ENCODE measurements at places on chromosomes 13 and 19. TPM values are rescaled to one million over a fixed set of nuclear protein-coding genes. Genes with fewer than 3 reads are reported as not detected.

Gene THSD1
- total RNA-seq, result 5.3 TPM

Gene SIGLEC9
- 0.07 TPM for total RNA-seq

Gene ZNF540
- 0.05 TPM for total RNA-seq

Gene TMEM145
- total RNA-seq, result 4.2 TPM

Gene CCDC169
- 0.33 TPM for total RNA-seq

Gene OVOL3
- total RNA-seq, result not detected

Gene RHPN2
- 39.3 TPM for total RNA-seq

Gene DPY19L3
- total RNA-seq, result 15.7 TPM

Gene MUC16
- not detected for total RNA-seq

Gene RASIP1
- 0.29 TPM for total RNA-seq

Gene CRB3
- 3.5 TPM for total RNA-seq

Gene APC2
- 1.6 TPM for total RNA-seq

Gene CSNK1G2
- 47.1 TPM for total RNA-seq

Gene KLK2
- total RNA-seq, result not detected

Gene URI1
- total RNA-seq, result 90.1 TPM

Gene TRAPPC6A
- total RNA-seq, result 41.2 TPM

Gene NCCRP1
- 1.4 TPM for total RNA-seq

Gene AMER2
- total RNA-seq, result not detected

Gene MAP3K10
- 13.2 TPM for total RNA-seq

Gene NOVA2
- 1.3 TPM for total RNA-seq

Gene ZNF132
- total RNA-seq, result 0.09 TPM

Gene ATP1A3
- total RNA-seq, result 5.9 TPM

Gene KLK4
- not detected for total RNA-seq

Gene PSG3
- 0.07 TPM for total RNA-seq

Gene FSD1
- 7.9 TPM for total RNA-seq

Gene PLEKHG2
- 147 TPM for total RNA-seq

Gene SLC25A41
- 0.14 TPM for total RNA-seq

Gene TRPM4
- total RNA-seq, result 8.7 TPM

Gene RNF113B
- total RNA-seq, result not detected

Gene MBD3L3
- not detected for total RNA-seq

Gene ZNF154
- total RNA-seq, result not detected

Measured in A549 treated with dexamethasone at 1 μM for 4 hours (cell line).